ENCODE measurements at places on chromosomes 2 and 18.

- no peak for DNase-seq
These were observed 50.6 kb upstream of the FSIP2 start for GRCh38 chr2:185687967-185688366.

- no peak for DNase-seq
These were observed 14.5 kb downstream of the IL1R2 start for GRCh38 chr2:102005989-102006885.

DNA sequence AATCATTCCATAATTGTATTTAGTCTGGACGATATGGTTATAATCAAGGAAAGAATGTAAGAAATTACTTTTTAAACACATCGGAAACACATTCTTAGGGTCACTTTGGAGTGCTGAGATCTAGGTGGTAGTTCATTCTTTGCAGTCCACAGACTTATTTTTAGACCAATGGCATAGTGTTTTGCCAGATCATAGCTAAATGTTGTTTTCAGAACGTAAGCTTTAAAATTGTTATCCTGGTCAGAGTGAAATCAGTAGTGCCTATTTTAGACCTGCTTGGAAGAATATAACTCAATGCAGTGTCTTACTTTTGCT, 4.3 kb downstream of the MYL12A start:
- no peak for DNase-seq

DNA sequence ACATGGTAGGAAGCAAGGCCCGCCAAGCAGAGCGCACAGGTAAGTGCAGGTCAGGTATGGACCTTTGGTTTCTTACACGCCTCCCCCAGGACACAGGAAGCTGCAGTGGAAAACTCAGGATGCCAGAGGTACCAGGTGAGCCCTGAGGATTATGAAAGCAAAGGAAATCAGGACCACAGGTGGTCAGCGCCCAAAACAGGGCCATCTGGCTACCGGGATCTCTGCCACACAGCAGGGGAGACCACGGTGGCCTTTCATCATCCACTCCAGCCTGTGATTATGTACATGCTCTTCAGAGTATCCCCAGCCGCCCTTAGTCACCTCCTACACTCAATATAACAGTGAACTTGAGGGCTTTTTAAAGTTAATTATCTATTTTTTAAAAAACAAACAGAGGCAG, 125.5 kb upstream of the EPC2 start:
- no peak for DNase-seq

DNA sequence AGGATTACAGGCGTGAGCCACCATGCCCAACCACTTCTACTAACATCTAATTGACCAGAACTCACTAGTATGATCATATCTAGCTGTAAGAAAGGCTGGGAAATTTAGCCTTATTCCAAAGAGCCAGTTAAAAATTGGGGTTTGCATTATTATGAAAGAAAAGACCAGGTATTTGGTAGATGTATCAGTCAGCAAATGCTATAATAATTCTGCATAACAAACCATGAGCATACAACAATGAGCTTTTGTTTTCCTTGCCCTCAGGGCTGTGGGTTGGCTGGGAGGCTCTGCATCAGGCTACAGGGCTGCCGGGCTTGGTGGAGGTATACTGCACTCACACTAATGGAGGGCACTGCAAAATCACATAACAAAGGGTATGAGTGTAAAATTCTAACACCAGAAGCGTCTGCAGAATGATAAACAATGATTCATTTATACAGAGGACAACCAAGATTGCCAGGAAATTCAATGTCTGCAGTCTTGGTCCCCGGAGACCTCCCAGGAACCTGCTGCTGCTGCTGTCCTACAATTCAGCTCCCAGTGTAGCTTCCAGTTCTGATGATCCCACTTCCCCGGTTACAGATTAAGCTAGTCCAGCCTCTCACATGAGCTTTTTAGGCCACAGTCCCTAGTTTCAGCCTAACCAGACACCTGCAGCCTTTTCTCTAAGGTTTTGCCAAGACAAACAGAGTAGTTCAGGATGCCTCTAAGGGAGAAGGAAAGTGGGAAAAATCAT, 32.2 kb upstream of the ST3GAL5 start:
- no peak for DNase-seq

- DNase-seq, result no peak
These were observed 92.8 kb upstream of the MAP4K3 start for GRCh38 chr2:39529836-39530235.

DNA sequence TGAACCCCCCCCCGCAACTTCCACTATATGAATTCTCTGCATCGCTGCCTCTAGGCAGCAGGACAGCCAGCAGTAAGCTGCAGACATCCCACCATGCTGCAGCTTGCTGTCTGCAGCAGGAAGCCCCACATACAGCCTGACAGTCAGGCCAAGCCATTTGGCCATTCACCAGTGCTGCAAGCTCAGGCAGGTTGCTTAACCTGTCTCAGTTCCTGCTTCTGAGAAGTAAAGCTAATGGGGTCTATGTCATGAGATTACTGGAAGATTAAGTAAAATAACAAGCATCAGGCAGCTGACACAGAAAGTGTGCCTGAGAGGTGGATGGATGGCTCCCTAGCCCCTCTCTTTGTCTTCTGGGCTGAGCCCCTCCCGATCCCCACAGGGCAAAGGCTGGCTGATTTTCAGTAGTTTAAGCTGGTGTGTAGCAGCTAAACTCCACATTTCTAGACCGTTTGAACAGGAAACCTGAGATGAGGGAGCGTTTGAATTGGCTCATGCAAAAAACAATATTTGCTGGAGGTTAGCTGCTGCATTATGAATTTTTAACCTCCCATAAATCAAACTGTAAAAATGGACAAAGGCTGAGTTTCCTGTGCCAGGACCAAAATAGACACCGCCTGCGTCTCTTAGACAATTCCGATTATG, 193.8 kb upstream of the ARL4C start:
- no peak for DNase-seq

- DNase-seq, result no peak
These were observed 115.3 kb downstream of the ACOXL start for GRCh38 chr2:110847651-110848050.

GRCh38 chr18:70428439-70428838, 139.6 kb downstream of the SOCS6 start:
- no peak for DNase-seq

GRCh38 chr2:164593959-164594358, 27.3 kb downstream of the GRB14 start:
- DNase-seq, result no peak

DNA sequence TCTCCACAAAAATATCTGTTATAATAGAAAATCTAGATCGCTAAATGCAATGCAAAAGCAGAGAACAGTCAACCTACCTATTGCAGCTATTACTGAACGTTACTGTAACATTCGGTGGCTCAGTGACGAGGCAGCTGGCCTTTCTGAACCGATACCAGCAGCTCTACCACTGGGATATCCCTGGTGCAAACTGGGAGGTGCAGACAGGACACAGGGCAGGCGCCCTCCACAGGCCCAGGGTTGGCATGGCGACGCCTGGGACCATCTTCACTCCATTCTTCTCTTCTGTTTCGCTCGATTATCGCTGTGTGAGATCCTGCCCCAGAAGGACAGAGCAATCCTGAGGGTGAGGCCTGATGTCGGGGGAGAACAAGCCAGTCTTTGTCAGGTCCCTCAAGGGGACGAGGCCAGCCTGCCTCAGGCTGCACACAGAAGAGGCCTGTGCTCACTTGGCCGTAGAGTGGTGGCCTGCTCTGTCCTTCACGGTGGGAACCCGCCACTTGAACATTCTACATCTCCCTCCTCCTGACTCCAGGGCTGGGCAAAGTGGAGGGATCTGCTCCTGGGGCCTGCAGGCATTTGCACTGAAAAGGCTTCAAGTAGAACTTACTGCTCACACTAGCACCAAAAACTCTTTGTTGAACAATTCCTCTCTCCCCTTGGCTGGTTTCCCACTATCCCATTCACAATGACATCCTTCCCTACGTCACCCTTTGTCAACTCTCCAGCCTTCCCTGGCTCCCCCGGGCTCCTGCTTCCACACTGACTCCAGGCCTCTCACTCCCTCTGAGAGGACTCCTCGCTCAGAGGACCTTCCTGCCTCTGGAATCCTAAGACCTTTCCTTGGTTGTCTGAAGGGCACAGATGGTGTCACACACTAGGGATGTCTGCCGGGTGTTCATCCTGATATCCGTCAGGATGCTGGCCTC, 49.7 kb downstream of the CYRIA start:
- DNase-seq, result no peak

All from stimulated activated CD8-positive, alpha-beta memory T cell treated with anti-CD3 and anti-CD28 coated beads, Interleukin-15, amount 100 ng/mL, for 24 hours (primary cell).